Kidney epithelial cell (primary cell): ENCODE measurements at places on chromosomes 16 and 17. TPM values are rescaled to one million over a fixed set of nuclear protein-coding genes. Genes with fewer than 3 reads are reported as not detected.

DNA sequence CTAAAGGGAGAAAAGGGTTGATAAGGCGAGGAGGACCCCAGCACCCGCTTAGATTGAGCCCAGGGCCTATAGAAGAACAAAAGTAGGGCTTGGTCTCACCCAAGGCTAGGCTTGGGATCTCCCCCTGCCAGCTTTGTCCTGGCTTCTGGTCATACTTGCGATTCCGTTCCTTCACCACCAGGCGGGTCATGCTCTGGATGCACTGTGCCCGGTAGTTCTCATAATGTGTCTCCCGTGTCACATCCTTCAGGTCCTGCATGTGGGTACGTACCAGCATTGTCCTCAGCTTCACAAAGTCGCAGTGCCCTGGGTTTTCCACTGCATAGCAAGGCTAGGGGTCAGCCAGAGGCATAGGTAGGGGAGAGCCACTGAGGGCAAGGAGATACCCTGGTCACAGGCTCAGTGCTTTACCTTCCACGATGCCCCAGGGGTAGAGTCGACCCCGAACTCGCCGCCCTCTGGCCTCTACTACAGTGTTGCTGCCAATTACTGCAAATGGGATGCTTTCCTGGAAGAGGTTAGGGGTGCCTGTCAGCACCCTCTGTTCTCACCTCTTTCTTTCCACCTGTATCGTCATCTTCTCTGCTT lies 6.5 kb upstream of the MTMR4 start:
- no peak for DNase-seq

DNA sequence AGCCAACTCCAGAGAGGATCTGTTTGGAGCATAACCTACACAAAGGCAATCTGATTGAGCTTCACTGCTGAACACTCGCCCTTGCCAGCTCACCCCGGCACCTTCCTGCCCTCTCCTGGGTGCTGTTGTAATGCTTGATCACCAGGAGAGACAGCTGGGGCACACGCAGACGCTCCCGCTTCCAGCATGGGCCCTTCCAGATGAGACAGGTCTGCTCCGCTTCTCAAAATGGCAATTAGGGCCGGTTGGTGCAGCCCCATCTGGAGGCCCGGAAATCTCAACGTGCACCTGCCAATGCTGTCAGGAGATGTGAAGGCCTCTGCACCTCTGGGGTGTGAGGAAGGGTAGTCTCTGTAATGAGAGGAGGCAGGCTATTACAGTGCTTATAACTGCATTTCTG lies 206.1 kb downstream of the ABCC12 start:
- DNase-seq, result no peak

- no peak for DNase-seq
Measured at GRCh38 chr17:82390015-82390859, 18.7 kb downstream of the UTS2R start.

- DNase-seq, result no peak
Measured at GRCh38 chr16:51231702-51232101, 80.6 kb upstream of the SALL1 start.

DNA sequence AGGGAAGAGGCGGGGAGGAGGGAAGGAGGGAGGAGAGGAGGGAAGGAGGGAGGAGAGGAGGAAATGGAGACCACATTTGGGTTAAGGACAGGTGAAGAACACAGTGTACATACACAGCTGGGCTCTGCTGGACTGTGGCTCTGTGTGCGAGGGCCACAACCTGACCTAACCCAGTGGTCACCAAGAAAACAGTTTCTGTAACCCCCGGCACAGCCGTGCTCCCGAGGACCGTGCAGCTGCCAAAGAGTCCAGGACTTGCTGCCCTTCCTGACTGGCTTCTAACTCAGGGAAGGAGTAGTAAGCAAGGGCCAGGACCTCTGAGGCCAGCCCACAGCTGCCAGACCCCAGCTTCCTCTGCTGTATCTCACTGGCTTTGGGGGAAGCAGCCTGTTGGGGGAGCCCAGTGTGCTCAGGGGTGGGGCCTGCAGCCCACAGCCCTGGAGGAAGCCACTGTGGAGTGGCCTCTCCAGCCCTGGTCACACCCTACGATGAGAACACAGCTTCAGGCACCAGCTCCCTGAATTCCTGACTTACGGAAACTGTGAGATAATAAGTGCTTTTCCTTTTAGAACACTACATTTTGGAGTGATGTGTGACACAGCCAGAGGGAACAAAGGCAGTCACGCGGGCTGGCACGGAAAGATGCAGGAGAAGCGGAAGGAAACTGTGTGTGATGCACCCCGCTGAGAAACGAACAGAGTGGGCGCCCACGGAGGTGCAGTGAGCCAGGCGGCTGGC lies 32.3 kb downstream of the SLC7A5 start:
- DNase-seq, result no peak

C17orf78 gene
- not detected in 2 replicates for total RNA-seq

DNA sequence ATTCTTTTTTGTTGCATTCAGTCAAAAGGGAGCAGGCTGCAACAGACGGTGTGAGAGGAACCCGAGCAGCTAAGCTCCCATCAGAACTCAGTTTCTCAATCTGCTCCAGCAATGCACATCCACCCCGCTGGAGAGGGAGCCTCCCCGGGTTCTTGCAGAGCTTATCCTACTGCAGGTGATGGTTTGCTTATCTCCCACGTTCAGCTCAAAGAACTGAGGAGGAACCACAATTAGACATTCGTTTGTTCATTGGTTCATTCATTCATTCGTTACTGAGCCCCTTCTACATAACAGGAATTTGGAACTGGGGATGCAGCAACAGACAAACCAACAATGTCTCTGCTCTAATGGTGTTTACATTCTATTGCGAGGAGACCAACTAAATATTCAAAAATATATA lies 22.2 kb upstream of the ALOX15 start:
- DNase-seq, result no peak
